ENCODE measurements at places on chromosomes 1 and 21.

GRCh38 chr1:42118125-42118524 lies 35.1 kb upstream of the GUCA2B start:
- no peak for DNase-seq

- DNase-seq: peak; percentile 63
Observed at GRCh38 chr1:160711602-160712311, at the start of gene CD48. TSS of gene CD48 (minus strand) at chr1:160711822. CDS start at chr1:160711763, 59 bp downstream.

- no peak for DNase-seq
Observed at GRCh38 chr1:31871703-31872102, 55.9 kb upstream of the SPOCD1 start.

GRCh38 chr1:156401681-156402081 lies 32.7 kb downstream of the RHBG start:
- DNase-seq: no peak

DNA sequence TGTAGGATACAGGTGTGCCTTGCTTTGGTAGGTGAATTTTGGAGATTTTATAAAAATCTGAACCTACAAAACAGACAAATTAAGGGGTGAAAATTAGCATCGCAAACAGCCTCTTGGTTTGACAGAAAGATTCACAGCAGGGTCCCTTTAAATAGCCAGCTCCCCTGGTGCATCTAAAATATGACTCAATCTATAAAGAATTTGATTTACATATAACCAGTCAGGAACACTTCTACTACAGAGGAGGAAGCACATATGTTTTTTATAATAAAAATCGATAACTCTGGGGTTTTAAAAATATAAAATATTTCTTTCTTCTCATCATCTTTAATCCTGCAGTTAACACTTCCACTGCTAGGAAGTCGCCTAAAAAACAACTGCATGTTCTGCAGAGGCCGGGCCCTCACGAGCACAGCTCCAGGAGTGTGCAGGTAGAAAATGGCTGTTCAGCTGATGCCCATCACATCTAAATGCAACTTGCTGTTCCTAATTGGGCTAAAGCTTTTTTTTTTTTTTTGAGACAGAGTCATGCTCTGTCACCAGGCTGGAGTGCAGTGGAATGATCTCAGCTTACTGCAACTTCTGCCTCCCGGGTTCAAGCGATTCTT lies 203.4 kb downstream of the HS2ST1 start:
- no peak for DNase-seq

- no peak for DNase-seq
Observed at GRCh38 chr21:40270047-40270446, 402.8 kb downstream of the PCP4 start.

DNA sequence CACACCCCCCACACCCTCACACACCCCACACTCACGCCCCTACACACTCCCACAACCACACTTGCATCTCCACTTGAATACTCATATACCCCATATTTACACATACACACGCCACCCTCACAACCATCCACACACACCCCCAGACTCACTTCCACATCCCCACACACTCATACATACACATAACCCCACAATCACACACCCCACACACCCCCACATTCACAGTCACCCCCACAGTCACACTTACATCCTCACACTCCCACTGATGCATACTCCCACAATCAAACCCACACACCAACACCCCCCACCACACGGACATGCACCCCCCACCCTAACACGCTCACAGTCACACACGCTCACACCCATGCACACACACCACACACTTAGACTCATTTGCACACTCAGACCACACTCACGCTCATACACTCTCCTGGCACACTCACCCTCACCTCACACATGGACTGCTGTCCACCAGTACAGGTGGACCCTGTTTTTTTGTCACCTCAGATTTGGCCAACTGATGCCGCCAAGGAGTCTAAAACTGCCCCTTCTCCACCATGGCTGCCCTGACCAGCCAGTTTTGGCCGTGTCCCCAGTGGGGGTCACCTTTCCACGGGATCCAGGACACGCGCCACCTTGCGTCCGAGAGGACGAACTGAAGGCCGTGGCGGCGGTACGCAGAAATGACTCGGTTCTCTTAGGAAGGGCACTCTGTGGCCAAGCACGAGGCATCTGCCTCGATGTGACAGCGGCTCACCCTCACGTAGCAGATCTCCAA lies 45.3 kb upstream of the EDN2 start:
- no peak for DNase-seq

DNA sequence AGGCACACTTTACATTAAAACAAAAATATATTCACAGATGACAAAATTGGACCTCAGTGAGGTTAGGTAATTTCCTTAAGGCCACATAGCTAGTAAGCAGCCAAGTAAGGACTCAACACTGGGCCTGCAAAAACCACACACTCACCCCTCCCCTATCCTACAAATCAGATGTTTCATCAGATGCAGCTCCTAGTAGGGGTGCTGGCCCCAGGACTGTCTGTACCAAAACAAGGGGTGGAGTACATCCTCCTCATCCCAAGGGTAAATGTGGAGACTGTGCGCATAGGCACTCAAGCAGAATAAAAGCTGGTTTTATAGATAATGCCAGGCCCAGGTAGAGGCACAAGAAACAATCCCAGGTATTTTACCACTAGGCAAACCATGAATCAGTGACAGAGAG lies 25.7 kb downstream of the URB1 start:
- DNase-seq: no peak

GRCh38 chr1:7940034-7940433 lies 605 bp downstream of the TNFRSF9 start:
- no peak for DNase-seq

GRCh38 chr1:197399755-197400521 lies 131.9 kb downstream of the CRB1 start:
- peak; percentile 87 for DNase-seq

Data from GF-D8 (cell line).